ENCODE measurements at places on chromosomes 13 and 19. TPM values are rescaled to one million over a fixed set of nuclear protein-coding genes. Genes with fewer than 3 reads are reported as not detected.

The SH2D3A gene
- 1.3 TPM for total RNA-seq

The ATP8A2 gene
- 2.7 TPM for total RNA-seq

GRCh38 chr19:39969266-39969665 lies 1.7 kb upstream of the PSMC4 start:
- DNase-seq: no peak

The ATP4A gene
- not detected for total RNA-seq

GRCh38 chr13:102648046-102648445 lies 46.8 kb downstream of the METTL21C start:
- no peak for DNase-seq

GRCh38 chr13:110629735-110630134 lies 14.4 kb downstream of the NAXD start:
- no peak for DNase-seq

DNA sequence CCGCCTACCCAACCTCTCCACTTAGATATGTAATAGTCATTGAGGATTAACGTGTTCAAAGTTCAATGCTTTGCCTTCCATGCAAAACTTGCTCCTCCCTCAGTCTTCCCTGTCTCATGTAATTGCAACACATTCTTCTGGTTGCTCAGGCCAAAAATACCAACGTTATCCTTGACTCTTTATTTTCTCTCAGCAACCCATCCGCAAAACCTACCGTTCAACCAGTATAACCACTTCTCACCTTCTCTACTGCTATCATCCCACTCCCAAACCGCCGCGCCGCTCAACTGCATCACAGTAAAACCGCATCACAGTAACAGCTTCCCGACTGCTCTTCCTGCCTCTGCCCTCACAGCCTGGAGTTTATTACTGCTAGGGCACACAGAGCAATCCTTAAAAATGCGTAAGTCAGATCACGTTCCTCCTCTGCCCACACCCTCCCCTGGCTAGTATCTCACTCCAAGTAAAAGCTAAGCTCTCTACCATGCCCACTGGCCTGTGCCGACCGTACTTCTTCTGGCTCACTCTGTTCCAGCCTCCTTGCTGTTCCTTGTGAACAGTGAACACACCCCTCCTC lies 8.2 kb downstream of the MTIF3 start:
- DNase-seq: no peak

DNA sequence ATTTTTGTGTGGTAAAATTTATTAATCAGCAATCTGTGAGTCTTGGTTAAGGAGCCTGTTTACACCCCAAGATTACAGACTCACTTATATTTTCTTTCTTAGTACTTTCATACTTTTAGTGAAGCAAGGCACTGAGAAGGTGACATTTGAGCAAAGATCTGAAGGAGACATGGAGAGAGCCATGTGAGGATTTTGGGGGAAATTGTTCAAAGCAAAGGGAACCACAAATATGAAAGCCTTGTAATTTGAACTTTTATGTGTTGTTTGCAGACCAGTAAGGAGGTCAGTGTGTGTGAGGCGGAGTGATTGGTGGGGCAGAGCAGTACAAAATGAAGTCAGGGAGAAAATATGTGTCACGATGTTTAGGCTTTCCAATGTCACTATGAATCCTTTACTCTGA lies 140.7 kb upstream of the KLF12 start:
- DNase-seq: no peak

DNA sequence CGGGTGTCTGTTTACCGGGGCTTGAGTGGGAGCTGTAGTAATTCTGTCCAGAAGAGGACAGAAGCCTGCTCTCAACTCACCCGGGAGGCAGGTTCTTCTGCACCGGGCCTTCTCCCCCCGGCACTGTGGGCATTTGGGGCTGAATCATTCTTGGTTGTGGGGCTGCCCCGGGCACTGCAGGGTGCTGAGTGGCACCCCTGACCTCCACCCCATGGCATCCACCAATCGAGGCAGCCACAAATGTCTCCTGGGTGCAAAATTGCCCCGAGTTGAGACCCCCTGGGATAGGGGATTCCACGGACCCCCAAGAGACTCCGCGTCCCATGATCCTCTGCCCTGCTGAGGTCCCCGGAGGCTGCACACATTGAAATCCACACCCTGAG lies 68.8 kb downstream of the GNG7 start:
- DNase-seq: no peak

DNA sequence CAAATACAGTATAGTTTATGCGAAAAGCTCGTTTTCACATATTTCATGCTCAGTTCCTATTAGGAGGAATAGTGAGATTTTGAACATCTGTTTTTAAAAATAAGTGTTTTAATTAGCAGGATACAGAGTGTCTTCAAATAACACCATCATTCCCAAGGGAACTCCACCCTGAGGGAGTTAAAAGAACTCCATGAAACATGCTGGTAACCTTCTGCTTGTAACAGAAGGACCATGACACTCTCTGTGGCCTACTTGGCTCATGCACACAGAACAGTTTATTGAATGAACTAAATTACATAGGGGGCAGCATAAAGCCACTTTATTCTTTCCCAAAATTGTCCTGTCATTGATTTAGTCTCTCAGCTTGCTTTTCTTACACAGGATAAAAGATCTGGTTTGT lies 809.5 kb upstream of the SLITRK6 start:
- DNase-seq: no peak

DNA sequence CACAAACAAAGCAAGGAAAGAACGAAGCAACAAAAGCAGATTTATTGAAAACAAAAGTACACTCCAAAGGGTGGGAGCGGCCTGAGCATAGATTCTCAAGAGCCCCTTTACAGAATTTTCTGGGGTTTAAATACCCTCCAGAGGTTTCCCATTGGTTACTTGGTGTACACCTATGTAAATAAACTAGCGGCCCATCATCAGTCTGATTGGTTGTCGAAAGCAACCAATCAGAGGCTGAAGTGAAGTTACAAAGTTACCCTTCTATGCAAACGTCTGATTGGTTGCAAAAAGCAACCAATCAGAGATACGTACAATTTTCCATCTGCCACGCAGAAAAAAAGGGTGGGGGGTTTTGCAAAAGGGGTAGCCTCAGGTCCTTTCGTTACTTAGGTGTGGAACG lies 96.3 kb upstream of the UBAC2 start:
- DNase-seq: no peak

- DNase-seq: peak; percentile 72
Measured at GRCh38 chr19:18208098-18208951, 4.5 kb upstream of the RAB3A start.

The ERICH4 gene
- not detected for total RNA-seq

- DNase-seq: no peak
Measured at GRCh38 chr19:19782783-19783182, 38.8 kb downstream of the ZNF506 start.

The OR7C1 gene
- total RNA-seq: not detected

DNA sequence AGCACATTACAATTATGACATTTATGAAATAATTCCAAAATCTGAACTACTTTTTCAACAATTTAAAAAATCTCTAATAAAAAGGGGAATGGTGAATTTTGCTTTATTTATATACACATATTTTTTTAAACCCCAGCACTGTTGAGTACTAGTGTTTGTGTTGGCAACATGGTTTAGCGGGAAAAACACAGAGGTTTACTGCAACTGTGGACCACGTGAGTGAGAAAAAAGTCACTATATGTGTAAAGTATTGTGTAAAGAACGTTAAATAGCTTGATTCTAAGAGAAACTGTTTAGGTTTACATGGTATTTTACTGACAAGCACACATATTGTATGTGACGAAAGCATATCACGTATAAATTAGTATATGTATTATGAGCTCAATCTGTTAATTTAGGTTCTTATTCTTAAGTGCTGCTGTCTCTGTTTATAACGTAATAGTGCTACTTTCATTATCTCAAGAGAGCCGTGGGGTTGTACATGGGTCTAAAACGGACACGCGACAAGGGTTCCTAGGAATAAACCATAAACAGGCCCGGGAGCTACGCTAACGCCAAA lies 617 bp downstream of the SKA3 start:
- DNase-seq: no peak

The ZNF222 gene
- total RNA-seq: 5.5 TPM

GRCh38 chr13:73025217-73026012 lies 33.4 kb upstream of the KLF5 start:
- no peak for DNase-seq

- DNase-seq: no peak
Measured at GRCh38 chr13:65679240-65679639, 1550.9 kb downstream of the PCDH9 start.

DNA sequence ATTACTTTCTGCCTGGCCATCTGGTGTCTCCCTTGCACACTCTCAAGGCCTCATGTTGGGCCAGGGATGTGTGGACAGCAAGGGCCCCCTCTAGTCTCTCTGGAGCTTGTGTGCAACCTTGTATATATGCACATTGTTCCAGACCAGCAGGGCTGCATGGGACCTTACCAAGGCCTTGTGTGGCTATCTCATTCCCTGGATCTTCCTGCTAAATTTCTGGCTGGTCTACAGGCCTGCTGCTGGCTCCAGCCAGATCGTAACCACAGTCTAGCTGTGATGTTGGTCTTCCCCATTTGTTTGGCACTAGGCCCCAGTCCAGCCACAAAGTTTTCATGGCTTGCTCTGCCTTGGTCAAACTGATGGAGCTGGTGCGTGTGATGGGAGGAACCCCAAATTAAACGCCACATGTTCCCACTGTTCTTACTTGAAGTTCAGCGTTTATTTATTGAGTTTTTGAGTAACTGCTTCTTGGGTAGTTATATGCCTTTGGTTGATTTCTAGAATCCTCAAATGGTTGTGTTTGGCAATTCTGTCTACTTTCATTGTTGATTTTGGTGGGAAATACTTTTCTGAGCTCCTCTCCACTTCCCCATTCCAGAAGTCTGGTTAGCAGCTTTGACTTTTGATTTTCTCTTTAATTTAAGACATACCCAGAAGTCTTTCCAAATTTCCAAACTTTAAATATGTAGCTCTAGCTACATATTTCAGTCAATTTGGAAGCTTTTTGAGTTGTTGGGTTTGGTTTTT lies 56.4 kb downstream of the SIPA1L3 start:
- peak; percentile 37 for DNase-seq

The PROZ gene
- total RNA-seq: not detected

The CCL25 gene
- not detected for total RNA-seq

DNA sequence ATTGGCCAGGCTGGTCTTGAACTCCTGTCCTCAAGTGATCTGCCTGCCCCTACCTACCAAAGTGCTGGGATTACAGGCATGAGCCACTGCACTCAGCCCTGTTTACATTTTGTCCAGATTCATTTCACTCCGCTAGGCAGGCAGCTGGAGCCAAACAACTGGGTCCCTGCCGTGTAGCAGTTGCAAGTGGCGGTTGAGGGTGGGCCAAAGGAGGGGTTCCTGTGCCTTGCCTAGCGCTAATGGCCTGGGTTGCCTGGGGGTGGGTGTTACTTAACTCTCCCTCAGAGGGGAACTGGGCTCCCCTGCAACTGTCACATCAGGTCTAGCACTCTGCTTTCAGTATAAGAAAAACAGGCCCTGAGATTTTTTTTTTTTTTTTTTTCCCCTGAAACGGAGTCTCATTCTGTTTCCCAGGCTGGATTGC lies 7.4 kb downstream of the ACP5 start:
- no peak for DNase-seq

DNA sequence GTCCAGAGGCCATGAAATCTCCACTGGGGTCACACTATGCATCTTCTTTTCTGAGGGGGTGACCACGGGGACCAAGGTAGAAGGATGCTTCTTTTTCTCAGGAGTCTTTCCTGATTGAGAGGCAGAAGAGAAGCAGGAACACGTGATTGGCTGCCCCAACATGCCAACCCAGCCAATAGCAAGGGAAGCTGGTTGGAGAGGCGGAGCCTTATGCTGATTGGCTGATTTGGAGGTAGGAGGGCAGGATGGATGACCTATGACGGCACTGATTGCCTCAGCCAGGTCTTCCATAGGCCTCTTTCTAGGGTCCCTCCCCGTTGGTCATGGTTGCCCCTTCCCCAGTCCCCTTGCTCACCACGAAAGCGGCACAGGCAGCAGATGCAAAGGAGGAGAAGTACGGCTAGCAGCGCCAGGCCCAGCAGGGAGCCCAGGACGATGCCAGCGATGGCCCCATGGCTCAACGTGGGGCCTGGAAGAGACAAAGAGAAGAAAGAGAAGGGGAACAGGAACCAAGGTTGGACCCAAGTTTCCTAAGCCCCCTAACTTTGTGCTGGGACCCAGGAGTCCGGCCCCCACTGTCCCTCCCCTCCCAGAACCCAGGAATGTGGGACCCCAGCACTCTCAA lies 8.0 kb downstream of the VSIG10L start:
- peak; percentile 42 for DNase-seq

GRCh38 chr19:44620667-44621066 lies 7.3 kb downstream of the IGSF23 start:
- DNase-seq: no peak

- DNase-seq: no peak
Measured at GRCh38 chr19:51354103-51354741, 12.0 kb downstream of the ETFB start.

DNA sequence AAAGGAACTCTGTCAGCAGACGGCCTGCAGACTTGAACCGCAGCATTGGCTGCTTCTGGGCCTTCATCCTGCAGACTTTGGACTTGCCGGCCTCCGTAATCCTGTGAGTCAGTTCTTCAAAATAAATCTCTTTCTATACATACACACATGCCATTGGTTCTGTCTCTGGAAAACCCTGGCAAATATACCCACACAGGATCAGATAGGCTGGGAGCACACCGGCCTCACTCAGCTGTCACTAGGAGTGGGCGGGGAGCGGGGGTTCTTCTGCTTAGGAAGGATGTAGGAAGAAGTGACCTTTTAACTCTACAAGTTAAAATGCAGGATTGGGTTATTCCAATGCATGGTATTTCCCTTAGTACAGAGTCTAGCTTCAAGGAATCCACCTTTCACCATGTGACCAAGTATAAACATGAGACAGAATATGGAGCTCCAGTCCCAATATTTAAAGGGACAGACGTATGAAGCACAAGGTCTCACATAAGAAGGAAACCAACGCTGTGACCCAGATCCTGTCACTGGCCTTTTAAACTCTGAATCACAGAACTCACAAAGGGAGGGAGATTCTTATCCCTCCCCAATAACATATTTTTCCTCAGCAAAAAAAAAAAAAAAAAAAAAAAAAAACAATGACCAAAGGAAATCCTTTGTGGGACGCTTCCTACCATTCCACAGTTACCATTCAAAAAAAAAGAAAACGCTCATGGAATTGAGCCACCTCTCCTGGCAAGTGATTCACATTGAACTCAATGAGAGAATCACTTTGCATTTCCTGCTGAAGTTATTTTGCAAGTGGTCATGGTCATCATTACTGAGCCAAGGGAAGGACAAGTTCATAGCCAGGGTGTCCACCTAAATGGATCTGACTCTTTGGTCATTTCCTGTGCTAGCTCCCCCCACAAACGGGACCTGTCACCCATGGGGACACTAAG lies 352.9 kb downstream of the FOXO1 start:
- no peak for DNase-seq

DNA sequence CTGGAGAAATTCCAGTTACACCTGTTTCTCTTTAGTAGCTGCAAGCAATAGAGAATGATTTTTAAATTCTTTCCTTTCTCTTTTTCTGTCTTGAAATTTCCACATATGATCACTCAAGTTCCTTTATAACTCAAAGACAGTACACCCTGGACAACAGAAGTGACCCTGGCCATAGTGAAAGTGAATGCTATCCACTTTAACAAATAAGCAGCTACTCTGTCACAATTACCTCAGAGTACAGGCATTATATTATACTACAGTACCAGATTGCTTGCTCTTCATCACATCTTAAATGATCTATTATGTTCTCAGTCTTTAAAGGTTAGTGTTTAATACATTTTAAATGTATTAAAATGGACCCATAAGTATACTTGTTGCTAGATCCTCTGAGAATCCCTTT lies 136.2 kb downstream of the KLF12 start:
- no peak for DNase-seq

The UBE2L5 gene
- total RNA-seq: not detected

All from Daoy (cell line).